Thyroid gland (tissue), 4 donors: ENCODE measurements at places on chromosomes 3 and 15.

DNA sequence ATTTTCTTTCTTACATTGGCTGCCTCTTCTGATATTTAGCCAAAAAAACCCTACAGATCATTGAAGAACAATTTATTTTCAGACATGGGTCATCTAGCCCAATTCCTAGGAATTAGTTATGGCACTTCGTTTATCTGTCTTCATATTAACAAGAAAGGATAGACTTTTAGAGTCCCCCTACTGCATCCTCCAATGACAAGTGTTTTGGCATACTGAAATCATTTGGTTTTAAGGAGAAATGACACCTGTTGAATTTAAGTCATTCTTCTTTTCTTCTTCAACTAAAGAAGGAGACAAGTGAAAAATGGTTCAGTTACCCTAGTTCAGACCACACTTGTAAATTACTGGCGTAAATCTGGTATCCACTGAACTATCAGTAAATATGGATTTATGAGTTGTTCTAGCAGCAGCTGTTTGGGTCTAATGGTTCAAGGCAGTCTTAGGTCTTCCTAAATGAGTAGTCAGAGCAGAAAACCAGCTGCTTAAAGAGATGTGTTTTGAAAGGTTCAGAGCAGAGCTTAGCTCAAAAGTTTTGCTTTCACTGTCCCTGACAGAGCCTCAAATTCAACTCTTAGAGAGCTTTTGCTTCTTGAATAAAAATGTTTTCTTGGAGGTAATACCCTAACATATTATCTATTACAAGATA, 5.6 kb downstream of the VGLL3 start:
- DNase-seq: no peak

DNA sequence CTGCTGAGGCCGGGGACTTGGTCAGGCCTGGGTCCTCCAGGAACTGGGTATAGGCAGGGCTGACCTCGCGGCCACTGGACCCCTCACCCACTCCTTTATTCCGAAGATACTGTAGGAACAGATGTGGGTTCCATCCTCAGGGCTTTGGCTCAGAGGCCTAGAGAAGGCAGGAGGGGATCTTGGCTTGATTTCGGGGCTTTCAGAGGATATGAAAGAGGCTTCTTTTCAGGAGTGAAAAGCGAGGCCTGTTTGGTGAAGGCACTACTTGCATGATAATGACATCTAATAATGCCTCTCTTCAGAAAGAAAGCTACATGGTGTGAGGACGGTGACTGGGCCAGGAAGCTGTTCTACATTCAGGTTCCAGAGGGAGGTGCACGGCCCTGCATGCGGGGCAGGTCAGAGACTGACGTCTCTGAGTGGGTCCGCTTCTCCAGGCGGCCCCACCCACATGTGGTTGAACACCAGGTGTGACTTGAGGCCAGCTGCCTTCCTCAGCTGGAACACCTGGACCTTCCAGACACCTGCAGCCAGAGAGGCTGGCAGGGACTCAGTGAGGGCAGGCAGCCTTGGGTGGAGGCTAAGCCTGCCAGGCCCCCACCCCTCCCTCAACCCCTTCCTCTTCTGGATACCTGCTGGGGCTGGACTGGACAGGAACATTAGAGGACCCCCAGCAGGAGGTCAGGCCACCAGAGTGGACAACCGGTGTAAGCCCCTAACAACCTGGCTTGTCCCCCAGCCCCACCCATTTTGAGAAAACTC, 31.1 kb upstream of the HHATL start:
- DNase-seq: no peak

- DNase-seq: no peak
These were observed 1488.1 kb downstream of the OTOL1 start for GRCh38 chr3:162984746-162985145.

DNA sequence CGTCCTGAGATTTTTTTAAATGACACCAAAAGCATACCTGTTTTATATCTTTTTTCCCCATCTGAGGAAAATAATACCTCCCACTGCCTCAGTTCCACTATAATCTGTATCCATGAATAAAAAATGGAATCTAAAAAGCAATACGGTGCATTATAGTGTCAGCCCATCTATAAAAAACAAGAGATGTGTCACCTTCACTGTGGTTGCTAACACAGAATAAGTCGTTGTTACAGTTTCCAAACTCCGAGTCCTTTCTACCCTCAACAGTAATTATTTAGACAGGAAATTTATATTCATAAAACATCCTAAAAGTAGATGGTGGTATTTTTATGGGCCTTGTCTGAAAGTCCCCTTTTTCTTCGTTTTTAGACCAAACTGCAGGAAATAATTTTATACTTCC, 19.4 kb downstream of the RFTN1 start:
- no peak for DNase-seq

DNA sequence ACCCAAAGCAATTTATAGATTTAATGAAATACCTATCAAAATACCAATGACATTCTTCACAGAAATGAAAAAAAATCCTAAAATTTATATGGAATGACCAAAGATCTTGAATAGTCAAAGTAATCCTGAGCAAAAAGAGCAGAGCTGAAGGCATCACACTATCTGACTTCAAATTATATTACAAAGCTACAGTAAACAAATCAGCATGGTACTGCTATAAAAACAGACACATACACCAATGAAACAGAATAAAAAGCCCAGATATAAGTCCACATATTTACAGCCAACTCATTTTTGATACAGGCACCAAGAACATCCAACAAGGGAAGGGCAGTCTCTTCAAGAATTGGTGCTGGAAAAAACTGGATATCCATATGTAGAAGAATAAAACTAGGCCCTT, 54.9 kb upstream of the TMEM158 start:
- no peak for DNase-seq

- no peak for DNase-seq
These were observed 254.3 kb upstream of the LRRC3B start for GRCh38 chr3:26368312-26368711.

DNA sequence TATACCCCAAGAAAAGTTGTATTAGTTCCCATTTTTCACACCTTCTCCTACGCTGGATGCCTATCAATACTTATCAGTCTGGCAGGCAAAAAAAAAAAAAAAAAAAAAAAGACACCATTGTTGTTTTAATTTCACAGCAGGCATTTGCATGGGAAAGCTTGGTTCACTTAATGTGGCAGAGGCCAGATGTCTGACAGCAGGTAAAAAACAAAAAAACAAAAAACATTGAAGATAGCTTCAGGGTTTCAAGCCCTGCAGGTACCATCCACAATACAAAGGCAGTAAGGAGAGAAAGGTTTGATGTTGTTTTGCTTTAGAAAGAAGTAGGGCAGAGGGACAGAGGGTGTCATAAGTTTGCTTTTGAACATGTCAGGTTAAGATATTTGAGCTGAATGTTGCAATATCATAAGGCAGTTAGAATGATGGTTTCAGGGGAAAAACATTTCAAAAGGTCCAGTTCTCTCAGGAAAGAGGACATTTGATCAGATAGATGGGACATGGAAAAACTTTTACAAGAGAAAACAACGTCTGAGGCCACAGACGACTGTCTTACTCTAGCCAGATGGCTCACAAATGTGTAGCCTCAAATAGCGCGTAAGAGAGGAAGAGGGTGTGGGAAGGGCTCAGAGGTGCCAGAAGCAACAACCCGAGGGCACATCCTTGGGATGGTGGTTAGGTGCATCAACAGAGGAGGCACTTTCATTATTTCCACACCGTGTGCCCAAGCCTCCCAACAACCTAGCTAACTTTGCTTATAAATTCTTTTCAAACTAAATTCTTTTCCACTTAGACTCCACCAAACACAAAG, 25.7 kb downstream of the PCOLCE2 start:
- DNase-seq: no peak

GRCh38 chr15:60259469-60259868, 138.3 kb downstream of the ANXA2 start:
- no peak for DNase-seq

GRCh38 chr3:169891886-169892285, 19.5 kb upstream of the SAMD7 start:
- DNase-seq: no peak

DNA sequence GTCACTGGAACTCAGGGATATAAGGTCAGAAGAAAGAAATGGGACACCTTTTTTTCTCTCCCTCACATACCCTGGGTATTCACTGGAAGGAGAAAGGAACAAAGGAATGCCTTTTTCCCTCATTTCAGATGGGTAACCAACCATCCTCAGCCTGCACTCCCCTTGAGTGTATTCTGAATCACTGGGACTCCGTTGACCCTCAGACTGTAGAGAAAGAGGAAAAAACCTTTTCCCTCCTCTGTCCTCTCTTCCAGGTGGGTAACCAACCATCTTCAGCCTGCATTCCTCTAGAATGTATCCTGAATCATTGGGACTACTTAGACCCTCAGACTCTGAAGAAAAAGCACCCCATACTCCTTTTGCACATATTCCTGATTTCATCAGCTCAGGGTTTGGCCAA, 11.4 kb downstream of the PRR20G start:
- DNase-seq: no peak

GRCh38 chr3:134803051-134803505, 8.0 kb downstream of the EPHB1 start:
- DNase-seq: no peak

DNA sequence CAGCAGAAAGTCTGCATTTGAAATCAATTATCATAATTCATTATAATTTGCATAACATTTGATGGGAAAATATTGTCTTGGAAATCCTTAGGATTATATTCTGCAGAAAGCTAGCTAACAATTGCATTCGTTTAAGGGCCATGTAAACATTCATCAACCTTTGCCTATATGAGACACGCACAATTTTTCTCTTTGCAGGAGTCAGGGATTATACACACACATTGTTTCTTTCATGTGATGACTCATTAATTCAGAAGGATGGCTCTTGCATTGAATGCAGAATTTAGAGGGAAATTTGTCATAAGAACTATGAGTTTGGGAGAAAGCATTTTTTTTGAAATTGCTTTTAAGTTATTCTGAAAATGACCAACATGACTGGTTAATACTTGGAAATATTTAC, 844.7 kb downstream of the DIPK2A start:
- no peak for DNase-seq

DNA sequence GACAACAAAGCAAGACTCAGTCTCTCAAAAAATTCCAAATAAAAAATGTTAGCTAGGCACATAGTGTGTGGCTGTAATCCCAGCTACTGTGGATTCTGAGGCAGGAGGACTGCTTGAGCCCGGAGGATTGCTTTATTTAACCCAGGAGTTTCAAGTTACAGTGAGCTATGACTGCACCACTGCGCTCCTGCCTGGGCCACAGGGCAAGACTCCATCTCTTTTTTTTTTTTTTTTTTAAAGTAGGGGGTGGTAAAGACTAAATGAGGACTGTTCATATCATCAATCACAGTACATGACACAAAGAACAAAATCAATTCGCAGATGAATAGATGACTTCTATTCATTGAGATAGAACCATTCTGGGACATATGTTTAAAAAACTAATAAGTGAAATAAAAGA, 48.1 kb downstream of the ACAP2 start:
- DNase-seq: no peak

GRCh38 chr15:49155834-49156627, 632 bp upstream of the COPS2 start:
- DNase-seq: peak; percentile 5

GRCh38 chr15:43329217-43329959, 985 bp downstream of the LCMT2 start:
- peak; percentile 29 for DNase-seq

GRCh38 chr15:70016511-70016994, 81.2 kb downstream of the TLE3 start:
- no peak for DNase-seq

DNA sequence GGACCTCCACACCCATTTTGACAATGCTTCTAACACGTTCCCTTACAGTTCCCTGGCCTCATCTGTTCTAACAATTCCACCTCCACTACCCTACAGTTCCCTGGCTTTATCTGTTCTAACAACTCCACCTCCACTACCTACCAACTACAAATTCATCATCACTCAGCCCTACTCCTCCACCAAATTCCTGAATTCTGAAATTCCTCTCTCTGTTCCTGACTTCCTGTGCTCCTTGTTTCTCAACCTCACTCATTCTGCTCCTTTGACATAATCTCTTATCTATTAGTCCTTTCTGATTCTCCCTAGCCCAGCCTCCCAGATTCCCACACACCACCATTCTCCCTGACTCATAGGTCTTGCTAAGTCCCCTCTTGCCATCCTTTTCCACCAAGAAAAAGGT, 22.5 kb downstream of the UPK1B start:
- DNase-seq: no peak

- DNase-seq: no peak
These were observed 93.9 kb downstream of the WNT7A start for GRCh38 chr3:13785853-13786436.

GRCh38 chr15:78047761-78048627, 29.5 kb downstream of the TBC1D2B start:
- no peak for DNase-seq

DNA sequence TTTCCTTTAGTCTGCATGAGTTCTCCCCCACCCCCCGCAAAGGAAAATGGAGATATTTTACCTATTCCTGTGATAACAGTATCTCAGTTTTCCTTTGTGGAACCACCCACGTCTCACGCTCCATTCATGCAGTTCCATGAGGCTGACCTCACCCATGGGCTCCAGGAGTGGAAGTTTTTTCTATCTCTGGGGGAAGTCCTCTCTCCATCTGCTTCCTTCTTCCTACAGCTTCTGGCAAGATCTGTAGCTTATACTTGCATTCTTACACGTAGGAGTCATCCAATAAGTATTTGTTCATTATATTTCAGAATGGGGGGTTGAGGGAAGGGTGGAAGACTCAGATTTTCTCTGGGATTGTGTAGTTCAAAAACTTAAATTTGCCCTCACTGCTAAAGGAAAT, 5.8 kb upstream of the GLCE start:
- DNase-seq: no peak

DNA sequence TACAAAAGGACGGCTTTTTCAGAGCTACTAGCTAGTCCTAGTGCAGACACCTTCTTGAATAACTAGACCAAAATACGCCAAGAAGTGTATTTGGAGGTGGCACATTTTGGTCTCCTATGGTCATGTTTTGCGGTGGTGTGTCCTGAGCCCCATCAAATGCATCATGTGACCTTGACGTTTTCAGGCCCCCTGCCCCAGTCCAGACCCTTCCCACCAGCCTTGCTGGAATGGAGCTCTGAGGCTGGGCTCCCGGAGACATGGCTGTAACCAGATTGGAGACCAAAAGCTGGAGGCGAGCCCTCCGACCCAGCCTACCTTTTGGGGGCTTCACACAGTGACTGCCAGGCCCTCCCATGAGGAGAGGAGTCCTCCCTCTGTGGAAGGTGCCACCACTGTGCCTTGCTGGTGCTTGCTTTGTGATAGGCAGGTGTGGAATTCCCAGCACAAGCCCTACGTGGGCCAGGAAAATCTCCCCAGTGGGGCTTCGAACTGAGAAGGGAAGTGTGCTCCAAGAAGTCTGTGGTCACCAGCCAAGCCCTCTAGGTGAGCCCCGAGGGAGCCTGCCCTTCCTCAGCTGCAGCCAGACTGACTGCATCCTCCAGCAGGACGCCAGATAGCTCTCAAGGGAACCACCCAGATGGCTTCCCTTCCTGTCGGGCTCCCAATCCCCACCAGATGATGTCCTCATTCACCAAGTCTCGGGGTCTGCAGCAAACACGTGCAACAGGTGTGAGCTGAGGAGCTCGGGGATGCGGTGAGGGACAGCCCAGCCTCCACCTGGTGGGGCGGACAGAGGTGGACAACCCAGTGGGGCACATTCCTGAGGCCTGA, 126.2 kb downstream of the ASB7 start:
- DNase-seq: no peak

GRCh38 chr15:57217778-57218598, 158.3 kb upstream of the CGNL1 start:
- DNase-seq: no peak
